ENCODE measurements at places on chromosomes 11 and 22.

GRCh38 chr11:93861808-93862207 is 11.4 kb upstream of the VSTM5 start:
- DNase-seq: no peak

DNA sequence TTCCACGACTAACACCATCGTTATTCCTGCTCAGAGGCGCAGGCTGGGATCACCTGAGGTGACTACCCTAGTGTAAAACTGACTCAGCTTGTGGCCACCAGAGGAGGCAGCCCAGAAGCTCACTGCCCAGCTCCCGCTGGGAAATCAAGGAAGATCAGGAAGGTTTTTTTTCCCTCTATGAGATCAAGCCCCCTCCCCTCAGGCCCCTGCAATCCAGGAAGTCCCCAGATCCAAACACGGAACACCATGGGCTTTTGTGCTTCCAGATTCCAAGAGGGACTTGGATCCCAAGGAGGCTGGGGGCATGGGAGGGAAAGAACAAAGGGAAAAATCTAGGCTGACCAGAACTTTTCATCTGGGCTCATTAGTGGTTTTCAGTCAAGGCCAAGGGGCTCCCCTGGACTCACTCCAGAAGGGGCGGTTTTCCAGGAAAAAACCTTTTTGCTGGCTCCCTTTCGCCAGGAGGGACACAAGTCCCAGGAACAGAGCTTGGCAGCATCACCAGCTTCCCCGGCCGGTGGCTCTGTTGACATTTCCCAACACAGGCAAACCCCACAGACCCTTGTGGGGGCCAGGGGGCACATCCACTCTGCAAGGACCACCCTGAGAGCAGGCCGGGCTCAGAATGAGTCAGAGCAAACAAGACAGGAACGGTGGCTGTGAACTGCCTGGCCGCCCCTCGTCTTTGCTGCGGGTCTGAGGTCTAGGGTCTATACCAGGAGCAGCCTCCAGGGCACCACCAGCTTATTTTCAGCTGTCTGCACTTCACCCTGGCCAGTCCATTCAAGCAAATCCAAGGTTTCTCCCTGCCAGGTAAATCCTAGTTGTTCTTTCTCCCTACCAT is 36.8 kb downstream of the MYH9 start:
- DNase-seq: no peak

DNA sequence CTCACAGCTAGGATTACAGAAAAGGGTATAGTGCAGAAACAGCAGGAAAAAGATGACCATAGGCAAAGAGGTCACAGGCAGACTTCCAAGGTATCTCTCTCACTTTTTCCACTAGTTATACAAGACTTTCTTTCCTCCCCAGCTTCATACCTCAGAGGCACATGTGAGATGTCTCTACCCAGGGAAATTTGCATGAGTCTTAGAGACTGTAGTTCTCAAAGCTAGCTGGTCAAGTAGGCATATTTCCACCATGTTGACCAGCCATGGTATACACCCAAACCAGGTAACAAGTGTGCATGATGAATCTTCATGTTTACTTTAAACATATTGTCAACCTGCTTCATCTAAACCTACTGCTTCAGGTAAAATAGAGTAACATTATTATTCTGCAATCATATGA is 27.9 kb downstream of the PRMT3 start:
- DNase-seq: no peak

DNA sequence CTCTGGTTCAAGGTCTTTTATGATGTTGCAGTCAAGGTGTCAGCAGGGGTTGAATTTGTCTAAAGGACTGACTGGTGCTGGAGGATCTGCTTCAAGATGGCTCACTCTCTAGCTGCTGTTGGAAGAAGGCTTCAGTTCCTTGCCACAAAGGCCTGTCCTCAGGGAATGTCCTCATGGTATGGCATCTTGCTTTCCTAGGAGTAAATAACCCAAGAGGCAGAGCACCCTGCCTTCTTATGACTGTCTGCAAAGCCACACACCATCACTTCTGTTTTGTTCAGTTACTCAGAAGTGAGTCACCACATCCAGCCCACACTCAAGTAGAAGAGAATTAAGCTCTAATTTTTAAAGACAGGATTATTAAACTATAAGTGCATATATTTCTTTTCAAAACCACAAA is 45.2 kb downstream of the PLAAT5 start:
- no peak for DNase-seq

GRCh38 chr11:20156280-20156875 is 3.9 kb downstream of the DBX1 start:
- no peak for DNase-seq

GRCh38 chr22:32177221-32177765 is 18.2 kb upstream of the C22orf42 start:
- DNase-seq: no peak

DNA sequence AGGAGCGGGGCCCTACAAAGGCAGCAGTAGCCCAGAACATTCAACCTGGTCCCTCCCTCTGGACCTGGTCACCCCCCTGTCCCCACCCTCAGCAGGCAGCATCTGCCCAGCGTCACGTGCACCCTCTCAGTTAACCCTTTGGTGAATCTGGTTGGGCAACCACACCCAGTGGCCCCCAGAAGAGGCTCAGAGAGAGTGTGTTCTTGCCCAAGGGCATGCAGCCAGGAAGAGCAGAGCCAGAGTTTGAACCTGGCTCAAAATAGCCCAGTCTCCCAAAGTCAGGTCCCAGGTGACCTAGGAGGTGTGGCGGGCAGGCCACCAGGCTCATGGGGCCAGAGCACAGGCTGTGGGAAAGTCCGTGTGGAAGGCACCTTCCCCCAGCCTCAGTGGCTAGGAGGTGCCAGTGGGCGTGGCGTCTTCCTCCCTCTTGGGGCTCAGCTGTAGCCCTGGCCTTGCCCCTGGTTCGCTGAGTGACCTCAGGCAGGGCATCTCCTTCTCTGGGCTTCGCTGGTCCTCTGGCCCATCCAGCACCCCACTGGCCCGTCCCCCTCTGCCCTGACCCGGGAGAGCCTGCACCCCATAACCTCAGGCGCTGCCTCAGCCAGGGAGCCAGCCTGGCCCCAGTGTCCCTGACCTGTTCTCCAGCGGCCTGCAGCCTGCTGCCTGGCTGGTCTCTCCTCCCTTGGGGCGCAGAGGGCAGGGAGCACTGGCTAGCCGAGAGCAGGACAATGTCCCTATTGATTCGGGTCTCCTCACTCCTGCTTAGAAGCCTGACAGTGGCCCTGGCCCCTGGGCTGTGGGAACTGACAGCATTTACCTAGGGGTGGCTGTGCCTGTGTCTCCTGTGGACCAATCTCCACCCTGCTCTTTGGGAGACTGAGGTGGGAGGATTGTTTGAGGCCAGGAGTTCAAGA is 7.0 kb downstream of the ALDH3B1 start:
- DNase-seq: no peak

DNA sequence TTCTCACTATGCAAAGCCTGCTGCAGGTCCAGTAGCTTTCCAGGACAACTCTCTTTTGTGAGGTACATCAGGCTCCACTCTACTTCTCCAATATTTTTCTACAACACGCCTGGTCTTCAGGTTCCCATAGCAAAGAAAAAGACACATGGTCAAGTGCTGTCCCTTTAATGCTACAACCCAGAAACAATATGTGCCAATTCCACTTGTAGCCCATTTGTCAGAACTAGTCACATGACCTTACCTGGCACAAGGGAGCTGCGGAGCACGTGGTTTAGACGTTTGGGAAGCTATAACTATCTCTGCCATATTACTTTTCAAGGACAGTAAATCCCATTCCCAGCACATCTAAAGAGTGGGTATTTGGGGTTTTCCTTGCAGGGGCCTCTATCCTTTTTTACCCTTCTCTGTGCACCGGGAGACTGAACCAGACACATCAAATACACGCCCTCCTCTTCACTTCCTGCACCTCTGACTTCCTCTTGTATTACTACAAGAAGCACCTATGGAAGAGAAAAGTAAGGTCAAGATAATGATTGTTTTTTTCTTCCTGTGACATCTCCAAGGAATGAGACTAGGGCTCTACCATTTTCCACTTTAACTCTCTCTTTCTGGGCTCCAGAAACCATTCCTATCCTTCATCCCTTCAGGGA is 237.6 kb downstream of the ETS1 start:
- DNase-seq: no peak

- no peak for DNase-seq
Measured at GRCh38 chr22:38139901-38140300, 29.4 kb upstream of the BAIAP2L2 start.

DNA sequence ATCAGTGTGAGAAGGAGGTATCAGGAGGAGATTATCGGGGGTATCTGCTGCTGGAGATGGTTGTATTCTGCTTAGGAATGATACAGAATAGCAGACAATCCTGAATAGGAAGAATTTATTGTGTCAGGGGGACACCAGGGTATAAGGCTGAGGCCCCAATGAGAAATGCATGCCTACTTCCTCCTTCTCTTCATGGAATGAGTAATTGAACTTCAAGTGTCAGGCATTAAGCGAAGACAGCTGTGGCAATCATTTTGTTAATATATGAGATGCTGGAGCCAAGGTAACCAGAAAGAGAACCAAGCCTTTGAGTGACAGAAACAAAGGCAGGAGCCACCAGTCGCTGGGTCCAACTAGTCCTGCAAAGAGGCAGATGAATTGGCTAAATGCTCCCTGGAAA is 49.1 kb downstream of the KIRREL3 start:
- no peak for DNase-seq

DNA sequence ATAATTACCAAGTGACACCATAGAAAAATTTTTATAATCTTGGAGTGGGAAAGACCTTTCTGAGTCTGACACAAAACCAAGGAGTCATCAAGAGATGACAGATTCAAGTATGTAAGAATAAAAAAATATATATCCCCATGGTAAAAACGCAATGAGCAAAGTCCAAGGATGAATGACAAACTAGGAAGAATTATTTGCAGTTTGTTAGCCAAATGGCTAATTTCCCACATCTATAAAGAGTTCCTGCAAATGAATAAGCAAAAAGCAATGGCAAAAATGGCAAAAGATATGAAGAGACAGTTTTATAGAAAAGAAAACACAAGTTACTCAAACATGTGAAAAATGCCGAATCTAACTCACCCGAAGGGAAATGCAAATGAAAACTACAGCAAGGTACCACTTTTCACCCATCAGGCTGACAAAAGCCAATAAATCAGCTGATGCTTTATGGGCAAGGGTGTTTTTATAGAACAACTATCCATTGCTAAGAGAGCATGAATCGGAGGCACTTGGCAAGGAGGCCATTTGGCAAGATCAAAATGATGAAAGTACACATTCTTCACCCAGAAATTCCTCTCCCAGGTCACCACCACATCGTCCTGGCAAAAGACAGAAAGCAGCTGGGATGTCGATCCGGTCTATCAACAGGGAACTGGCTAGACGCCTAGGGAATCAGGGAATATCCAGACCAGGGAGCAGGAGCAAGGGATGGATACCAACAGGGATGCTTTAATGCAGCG is 21.1 kb upstream of the KLHL35 start:
- DNase-seq: no peak

- no peak for DNase-seq
Measured at GRCh38 chr11:6695377-6695776, 12.2 kb upstream of the MRPL17 start.

GRCh38 chr11:117073539-117073938 is 24.7 kb downstream of the SIK3 start:
- no peak for DNase-seq

DNA sequence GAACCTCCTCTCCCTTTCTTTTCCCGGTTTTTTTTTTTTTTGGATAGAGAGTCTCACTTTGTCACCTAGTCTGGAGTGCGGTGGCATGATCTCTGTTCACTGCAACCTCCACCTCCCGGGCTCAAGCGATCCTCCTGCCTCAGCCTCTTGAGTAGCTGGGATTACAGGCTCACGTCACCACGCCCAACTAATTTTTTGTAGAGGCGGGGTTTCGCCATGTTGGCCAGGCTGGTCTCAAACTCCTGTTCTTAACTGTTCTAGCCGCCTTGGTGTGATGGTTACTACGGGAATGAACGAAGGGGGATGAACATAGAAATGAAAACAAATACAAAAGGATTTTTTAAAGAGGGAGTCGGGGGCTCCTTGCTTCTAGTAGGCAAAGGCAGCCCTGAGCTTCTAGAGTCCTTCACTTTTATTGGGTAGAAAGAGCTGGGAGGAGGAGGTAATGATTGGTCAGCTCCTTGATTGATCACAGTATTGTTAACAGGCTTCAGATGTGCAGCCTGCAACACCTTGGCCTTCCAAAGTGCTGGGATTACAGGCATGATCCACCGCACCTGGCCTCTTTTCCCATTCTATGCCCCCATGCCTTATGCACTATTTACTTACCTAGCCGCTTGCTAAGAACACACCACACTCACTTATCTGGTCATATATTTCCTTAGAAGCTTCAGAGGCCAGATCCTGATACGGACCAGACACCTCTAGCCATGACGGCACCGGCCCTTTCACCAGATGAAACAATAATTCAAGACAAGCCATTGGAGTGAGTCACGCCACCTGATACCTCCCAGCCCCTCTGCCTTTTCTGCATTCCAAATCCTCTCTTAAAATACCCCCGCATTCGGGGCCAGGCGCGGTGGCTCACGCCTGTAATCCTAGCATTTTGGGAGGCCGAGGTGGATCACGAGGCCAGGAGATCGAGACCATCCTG is 20.7 kb downstream of the SUSD2 start:
- DNase-seq: no peak

DNA sequence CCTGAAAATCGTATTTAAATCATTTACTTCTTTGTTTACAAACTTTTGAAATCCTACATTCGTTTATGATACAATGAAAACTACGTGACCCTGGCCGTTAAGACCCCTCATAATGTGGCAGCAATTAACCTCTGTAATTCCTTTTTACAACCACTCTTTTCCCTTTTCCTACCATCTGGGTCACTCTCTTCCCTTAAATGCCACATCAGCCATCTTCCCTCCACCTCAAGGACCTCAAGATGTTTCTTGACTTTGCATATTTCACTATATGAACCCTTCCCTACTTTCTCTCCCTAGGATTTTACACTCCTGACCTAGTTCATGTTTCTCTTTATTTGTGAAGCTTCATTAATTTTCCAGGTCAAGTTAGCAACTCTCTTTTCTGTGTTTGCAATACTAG is 26.8 kb downstream of the OR2AG2 start:
- no peak for DNase-seq

DNA sequence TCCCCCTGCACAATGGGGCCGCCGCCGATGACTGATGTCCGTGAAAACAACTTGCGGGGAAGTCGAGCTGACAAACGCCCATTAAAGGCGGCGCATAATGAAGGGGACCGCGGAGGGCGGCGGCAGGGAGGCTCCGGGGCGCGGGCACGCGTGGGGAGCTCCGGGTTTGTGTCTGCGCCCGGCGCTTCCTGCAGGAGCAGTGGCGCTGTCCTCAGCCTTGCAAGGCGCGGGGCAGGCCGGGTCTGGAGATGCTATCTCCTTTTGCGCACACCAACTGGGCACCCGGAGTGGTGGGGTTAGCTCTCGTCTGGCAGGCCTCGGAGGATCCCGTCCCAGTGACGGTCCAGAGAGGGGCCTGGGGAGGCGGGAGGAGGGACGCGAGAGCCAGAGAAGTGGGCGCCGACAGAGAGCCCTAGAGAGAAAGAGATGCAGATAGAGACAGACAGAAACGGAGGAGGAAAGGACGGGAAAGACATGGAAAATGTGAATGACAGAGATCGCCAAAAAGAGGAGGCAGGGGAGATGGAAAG is 390 bp upstream of the FGF3 start:
- no peak for DNase-seq

GRCh38 chr11:12118949-12119348 is 8.6 kb downstream of the MICAL2 start:
- no peak for DNase-seq

All from cortex of kidney (tissue), 1 donor.